ENCODE measurements at places on chromosomes 4 and X.

- DNase-seq, result no peak
These were observed 14.3 kb downstream of the PCDH19 start for GRCh38 chrX:100395781-100396180.

DNA sequence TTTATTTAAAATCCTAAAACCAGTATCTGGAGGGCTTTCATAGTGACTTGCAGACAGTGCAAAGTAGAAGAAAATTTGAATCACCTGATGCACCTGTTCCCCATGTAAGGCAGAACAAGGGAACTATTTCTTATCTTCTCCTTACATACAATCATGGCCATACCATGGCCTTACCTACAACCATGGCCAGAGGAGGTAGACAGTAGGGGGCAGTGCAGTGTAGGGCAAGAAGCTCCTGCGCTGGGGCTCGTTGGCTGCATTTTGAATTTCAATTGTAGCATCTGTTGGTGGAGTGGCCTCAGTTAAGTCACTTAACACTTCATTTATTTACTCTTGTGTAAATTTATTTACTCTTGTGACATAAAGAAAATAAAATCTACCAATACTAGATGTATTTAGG, 33.0 kb downstream of the GALNTL6 start:
- DNase-seq, result no peak

DNA sequence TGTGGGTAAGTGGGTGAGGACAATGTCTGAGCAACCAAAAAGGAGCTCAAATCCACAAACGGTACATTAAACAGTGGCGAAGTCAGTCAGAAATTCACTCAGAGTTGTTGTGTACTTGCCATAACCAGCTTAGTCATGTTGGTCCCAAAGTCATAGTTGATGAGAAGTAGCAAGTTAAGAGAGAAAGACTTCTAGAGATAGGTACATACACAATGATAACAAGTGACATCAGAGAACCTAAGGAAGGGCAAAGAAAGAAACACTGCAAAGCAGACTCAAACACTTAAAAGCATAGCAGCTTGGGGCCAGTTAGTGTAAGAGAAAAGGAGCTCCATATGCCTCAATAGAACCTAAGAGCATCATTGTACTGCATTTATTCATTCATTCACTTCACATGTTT, 30.2 kb downstream of the DYNLT3 start:
- no peak for DNase-seq

DNA sequence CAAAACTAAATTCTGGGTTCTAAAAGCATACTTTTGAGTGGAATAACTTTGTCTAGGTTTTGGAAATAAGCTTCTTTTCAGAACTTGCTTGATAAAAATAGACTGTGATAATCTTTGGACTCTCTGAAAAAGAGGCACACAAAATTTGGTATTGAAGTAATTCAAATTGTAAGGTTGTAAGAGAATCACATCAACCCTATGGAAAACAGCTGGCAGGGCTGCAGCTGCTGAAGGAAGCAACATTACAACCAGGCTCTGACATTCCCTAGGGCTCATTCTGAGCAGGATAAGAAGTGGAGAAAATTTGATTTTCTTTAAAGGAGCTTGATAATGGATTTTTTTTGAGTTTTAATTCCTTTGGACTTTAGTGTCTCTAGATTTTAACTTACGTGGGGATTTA, 147.6 kb downstream of the FSTL5 start:
- DNase-seq, result no peak

DNA sequence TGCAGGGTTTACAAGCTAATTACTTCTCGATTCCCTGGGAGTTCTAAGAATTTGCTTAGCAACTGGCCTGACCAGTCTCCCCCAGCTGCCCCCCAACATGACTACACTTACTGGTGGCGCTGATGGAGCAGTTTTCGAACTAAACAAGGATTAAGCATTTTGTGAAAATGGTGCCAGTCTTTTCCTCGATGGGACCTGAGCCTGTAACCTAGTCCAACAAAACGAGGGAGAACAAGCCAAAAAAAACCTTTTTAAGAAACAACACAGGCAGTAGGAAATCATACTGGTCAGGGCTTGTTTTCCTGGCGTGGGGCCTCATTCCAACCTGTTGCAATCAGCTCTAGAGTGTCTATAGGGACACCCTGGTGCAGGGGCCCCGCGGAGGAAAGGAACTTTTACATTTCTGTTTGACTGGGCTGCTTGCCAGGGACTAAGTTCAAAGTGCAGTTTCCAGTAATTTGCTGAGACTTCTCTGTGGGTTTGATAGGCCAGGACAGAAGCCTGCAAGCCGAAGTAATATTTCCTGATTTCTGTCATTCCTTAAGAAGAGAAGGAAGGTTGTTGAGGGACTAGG, 158.7 kb downstream of the SPRY1 start:
- no peak for DNase-seq

DNA sequence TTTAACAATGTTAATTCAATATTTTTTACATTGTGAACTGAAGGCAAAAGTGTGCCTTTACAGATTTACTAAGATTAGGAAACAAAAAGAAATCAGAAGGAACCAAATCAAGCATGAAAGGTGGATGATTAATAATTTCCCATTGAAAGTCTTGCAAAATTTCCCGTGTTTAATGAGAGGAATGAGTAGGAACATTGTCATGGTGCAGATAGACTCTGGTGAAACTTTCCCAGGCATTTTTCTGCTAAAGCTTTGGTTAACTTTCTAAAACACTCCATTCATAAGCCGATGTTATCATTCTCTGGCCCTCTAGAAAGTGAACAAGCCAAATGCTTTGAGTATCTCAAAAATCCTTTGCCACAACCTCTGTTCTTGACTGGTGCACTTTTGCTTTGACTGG, 1522.8 kb upstream of the PABPC4L start:
- DNase-seq, result no peak

DNA sequence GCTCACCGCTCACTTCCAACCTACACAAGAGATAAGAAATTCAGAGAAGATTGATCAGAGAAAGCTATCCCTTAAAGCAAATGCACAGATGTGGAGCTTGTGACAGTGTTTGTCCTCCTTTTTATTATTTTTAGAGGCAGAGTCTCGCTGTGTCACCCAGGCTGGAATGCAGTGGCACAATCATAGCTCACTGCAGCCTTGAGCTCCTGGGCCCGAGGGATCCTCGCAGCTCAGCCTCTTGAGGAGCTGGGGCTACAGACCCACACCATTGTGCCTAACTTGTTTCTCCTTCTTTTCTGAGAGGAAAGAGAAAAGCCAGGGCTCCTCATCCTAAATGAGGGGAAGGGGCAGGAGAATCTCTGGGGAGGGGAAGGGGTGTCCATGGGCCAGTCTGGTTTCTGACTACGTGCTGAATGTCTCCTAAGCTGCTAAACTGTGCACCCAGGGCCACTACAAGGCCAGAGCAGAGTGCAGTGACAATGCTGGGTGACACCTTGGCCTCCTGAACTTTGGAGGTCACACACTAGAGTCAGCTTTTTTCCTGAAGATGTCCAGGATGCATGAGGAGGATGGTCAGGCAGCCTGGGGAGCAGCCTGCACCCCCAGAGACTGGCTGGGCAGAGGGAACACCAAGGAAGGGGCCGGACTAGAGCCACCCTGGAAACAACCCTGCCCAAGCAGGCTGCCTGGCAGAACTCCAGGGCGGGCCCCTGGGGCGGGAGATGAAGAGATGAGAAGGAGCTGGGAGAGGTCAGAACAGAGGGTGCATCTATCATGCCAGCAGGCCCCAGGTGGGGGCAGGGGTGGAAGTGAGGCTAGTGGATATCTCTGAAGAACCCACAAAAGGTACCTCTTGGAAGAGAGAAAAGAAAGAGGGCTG, 55.5 kb upstream of the PROM1 start:
- DNase-seq, result no peak

GRCh38 chr4:137266511-137266910, 265.8 kb downstream of the PCDH18 start:
- DNase-seq, result no peak

GRCh38 chr4:41887821-41888686, 47.2 kb upstream of the TMEM33 start:
- DNase-seq, result no peak

- no peak for DNase-seq
These were observed 64.6 kb downstream of the CNKSR2 start for GRCh38 chrX:21438792-21439191.

DNA sequence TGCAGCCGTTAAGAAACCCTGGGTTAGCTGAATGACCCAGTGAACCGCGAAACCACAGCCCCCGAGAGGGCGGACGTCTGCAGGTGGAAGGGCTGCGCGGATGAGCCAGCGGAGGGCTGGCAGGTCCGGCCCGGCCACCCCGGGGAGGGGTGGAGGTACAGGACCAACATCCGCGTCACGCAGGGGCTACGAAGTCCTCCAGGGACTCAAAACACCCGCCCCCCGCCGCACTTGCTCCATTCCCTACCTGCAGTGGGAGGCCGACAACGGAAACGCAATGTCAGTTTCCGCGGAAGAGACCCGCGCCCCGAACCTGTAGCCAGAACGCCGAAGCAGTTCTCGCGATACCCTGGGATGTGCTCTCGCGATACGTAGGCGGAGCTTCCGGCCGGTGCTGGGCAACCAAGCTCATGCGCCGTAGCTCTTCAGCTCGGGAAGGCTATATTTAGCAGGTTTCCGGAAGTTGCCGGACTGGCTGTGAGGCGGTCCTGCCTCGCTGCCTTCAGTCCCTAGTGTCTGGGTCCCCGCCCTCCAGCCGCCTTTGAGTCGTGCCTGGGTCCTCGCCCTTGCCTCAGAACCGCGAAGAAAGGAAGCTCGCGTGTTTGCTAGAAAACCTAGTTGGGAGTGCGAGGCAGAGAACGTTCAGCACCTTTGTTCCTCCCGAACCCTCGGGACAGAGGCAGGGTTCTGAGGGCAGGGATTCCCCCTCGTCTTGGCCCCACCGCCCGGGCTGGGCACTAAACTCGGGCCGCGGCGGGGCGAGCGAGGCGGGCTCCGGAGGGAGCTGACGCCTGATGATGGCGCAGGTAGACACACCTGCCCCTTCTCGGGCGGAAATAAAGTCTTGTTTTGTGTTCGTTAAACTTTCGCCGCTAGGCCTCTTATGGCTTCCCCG, at the start of the genes OFD1 and TRAPPC2:
OFD1 (plus strand) TSS at position 471 of the 895 bp plus-strand sequence; CDS start at position 795, 324 bp downstream.
TRAPPC2 (minus strand) TSS at position 343 of the 895 bp plus-strand sequence. CDS start 14,657 bp downstream, outside the sequence.
- DNase-seq, result peak; percentile 71

DNA sequence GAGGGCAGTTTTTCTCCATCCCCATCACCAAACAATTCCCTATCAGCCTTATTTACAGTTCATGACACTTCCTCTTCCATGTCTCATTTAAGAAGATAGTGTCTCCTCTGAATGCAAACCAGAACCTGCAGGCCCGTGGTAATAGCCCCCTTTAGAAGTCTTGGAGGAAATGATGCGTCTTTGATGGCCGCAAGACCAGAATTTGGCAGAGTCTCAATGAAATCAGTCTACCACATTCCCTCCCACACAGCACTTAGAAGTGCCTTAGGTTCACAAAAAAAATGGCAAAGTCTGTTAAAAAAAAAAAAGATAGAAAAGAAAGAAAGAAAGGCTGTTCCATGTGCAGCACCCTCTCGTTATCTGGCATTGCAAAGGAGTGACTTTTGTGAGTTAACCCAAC, 2.1 kb upstream of the KDR start:
- DNase-seq, result no peak

DNA sequence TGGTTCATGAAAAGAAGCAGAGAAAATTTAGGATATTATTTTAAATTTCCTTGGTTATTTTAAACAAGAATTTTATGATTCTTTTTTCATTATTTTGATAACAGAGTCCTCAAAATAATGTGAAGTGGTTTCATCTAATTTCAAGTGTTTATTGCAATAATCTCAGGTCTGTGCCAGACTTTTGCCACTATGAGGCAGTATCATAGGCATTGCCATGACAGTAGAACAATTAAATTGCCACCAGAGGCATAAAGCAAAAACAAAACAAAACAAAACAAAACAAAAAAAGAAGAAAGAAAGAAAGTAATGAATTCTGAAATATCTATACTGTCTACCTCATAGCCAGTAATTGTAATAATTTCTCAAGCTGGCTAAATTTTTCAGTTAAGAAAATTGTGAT, 739.2 kb downstream of the KCTD8 start:
- DNase-seq, result no peak

- no peak for DNase-seq
These were observed 41.8 kb downstream of the NPY5R start for GRCh38 chr4:163385466-163385865.

GRCh38 chrX:39484159-39485068, 613.3 kb downstream of the BCOR start:
- no peak for DNase-seq

DNA sequence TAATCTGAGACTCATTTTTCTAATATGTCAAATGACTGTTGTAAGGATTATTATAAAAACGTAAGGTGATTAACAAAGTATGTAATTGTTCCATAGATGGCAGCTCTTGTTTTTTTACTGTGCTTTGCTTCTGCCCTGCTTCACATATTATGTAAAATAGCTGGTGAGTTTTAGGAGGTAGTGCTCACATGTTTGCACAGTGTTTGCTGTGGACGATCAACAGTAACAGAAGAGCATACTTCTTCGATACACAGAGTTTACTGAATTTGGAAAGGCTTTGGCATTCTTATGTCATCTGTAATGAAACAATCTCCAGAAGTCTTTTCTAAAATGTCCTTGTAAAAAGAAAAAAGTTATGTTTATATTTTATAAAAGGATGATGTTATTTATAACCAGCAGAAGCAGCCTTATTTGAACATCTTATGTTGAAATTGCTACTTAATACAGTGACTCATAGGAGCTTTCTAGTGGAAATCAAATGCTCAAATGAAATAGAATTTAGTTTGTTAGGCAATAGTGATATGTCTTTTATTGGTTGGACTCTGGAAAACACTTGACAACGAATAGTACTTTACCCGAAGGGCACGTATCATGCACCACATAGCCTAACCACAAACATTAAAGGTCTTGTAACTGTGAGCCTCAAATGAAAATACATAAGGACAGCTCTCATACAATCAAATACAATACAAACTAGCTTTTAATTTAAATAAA, 1.9 kb upstream of the MTTP start:
- DNase-seq, result no peak

- DNase-seq, result no peak
These were observed 122.2 kb downstream of the CAMK2D start for GRCh38 chr4:113639326-113639725.

DNA sequence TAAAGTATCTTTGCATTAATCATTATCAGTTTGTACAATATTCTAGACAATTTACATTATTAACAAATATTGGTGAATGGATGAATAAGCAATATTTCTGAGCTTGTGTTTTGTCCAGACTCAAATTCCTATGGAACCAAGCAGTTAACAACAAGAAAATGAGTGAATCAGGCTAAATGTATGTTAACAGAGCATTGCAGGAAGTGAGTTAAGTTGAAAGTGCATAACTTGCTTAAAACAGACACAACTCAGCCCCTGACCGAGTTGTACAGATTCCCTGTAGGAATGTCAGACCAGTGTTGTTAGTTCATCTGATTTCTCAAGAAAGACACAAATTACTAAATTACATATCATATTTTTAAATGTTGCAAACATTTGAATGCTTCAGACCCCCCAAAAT, 23.7 kb upstream of the CSN1S1 start:
- DNase-seq, result no peak

DNA sequence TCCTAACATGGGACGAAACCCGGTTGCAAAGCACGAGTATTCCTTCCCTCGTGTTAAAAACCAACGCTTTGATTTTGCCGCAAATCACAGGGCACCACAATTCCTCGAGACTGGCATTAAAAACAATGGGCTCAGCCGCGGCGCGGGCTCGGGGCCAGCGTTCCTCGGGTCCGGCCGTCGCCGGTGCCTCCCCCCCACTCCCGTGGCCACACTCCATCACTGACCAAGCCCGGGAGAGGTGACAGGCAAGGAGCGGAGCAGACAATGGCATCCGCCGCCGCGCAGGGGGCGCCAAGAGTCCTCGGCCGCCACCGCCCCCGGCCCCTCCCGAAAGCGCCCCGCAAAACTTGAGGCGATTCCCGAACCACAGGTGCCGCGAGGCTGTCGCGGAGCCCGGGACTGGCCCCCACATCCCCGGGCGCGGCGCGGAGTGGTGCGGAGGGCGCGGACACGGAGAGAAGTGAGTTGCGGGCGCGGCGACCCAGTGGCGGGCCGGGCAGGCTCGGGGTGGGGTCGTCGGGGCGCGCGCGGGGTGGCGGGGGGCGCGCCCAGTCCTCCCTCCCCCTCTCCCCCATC, 445 bp downstream of the AP1S2 start:
- peak; percentile 6 for DNase-seq
